ENCODE measurements at places on chromosomes 7 and 10. TPM values are rescaled to one million over a fixed set of nuclear protein-coding genes. Genes with fewer than 3 reads are reported as not detected.

Gene KIAA1549
- total RNA-seq: 0.77 TPM

Gene CUEDC2
- 67.6 TPM for total RNA-seq

Gene SNX8
- 42.4 TPM for total RNA-seq

Gene DNTT
- total RNA-seq: not detected

Gene LIPN
- not detected for total RNA-seq

Gene GRID2IP
- total RNA-seq: not detected

Gene ASAH2B
- 4.5 TPM for total RNA-seq

Gene LIPF
- total RNA-seq: not detected

Gene ADAM12
- not detected for total RNA-seq

Gene GIMAP2
- total RNA-seq: 28.2 TPM

Gene HTR7
- total RNA-seq: not detected

Gene SMNDC1
- total RNA-seq: 46.2 TPM

Gene ADCY1
- 1.5 TPM for total RNA-seq

Gene DRGX
- total RNA-seq: not detected

Gene SPDYE2B
- total RNA-seq: not detected

Gene FGFR2
- total RNA-seq: not detected

Gene FEZF1
- not detected for total RNA-seq

Gene SLC26A4
- total RNA-seq: 7.8 TPM

Gene FAM185A
- total RNA-seq: 9.3 TPM

Gene PCGF6
- total RNA-seq: 19.7 TPM

Gene MUC3A
- total RNA-seq: not detected

Gene SDK1
- 0.16 TPM for total RNA-seq

Gene ZPBP
- not detected for total RNA-seq

Gene FXYD4
- total RNA-seq: not detected

Gene SNX10
- total RNA-seq: 42.1 TPM

Gene BTBD16
- not detected for total RNA-seq
